ENCODE measurements at places on chromosomes 2 and 18. TPM values are rescaled to one million over a fixed set of nuclear protein-coding genes. Genes with fewer than 3 reads are reported as not detected.

Gene GTF2A1L
- not detected for total RNA-seq

Gene POMC
- total RNA-seq = 4.5 TPM

Gene PLEKHH2
- total RNA-seq = 4.2 TPM

Gene DSG4
- not detected for total RNA-seq

Gene ELP2
- 45.1 TPM for total RNA-seq

Gene FOXD4L1
- not detected for total RNA-seq

Gene AGAP1
- 13.5 TPM for total RNA-seq

Gene NPHP1
- total RNA-seq = 5.3 TPM

Gene ZC3H15
- 63.1 TPM for total RNA-seq

Gene UNC50
- total RNA-seq = 35.3 TPM

Gene ZNF236
- 9.9 TPM for total RNA-seq

Gene C2orf80
- total RNA-seq = not detected

Gene SDC1
- total RNA-seq = 134 TPM

Gene SPHKAP
- not detected for total RNA-seq

Gene HOXD1
- total RNA-seq = 9.3 TPM

Gene ALPG
- not detected for total RNA-seq

Gene RAD51AP2
- total RNA-seq = not detected

Gene MOCOS
- total RNA-seq = 5.7 TPM
